Right ventricle myocardium inferior (tissue), 1 donor: ENCODE measurements at places on chromosomes 1 and 21.

DNA sequence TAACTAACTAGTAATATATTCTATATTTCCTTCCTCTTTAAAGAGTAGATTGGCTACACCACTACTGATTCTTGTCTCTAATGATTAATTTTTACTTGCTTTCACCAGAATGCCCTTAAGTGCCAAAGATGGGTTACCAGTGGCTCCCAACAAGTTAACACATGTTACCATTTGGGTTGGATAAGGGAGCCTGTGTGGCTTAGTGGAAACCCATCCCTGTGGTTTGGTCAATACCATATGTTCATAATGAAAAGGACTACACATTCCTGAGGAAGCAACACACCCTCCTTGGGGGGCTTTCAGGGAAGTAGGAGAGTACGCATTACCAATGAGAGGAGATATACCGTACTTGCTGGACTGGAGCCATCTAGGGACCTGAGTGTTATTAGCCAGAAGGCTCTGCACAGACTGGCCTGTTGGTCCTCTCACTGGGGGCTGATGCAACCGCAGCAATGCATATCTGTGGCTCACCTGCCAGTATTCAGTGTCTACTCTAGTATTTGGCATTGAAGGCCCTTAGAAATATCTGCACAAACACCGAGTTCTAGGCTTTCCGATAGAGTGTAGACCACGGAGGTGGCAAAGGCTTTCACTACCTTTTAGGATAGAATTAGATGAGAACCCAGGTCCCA lies 29.3 kb upstream of the PLXNA2 start:
- no peak for DNase-seq

DNA sequence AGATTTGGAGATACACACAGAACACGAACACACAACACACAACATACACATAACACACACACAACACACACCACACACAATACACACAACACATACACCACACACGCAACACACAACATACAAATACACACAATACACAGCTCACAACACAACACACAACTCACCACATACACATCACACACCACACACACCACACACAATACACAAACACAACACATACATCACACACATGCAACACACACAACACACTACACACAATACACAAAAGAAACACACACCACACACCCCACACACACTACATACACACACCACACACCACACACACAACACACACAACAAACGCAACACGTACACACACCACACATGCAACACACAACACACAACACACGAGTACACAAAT lies 29.1 kb upstream of the C1orf174 start:
- no peak for DNase-seq

- no peak for DNase-seq
These were observed 19.6 kb upstream of the PDE9A start for GRCh38 chr21:42633858-42634257.

GRCh38 chr1:184433956-184434502 lies 47.2 kb downstream of the C1orf21 start:
- DNase-seq = no peak

DNA sequence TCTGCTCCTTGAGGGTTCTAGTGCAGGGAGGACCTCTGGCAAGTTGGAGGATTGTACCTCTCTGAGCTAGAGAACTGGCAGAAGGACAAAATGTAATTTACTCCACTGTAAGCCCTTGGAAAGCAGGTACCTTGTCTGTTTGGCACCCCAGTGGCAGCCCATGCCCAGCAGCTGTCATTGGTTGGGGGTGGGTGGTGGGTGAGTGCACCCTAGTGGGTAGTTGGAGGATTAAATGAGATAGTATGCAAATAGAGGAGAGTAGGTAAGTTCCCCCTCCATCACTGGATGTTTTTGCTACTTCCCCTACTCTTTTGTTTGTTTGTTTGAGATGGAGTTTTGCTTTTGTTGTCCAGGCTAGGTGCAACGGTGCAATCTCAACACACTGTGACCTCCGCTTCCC lies 69.8 kb downstream of the RYR2 start:
- DNase-seq = no peak
